Naive thymus-derived CD8-positive, alpha-beta T cell (primary cell): ENCODE measurements at places on chromosomes 12 and 14. TPM values are rescaled to one million over a fixed set of nuclear protein-coding genes. Genes with fewer than 3 reads are reported as not detected.

TBX3 gene
- polyA plus RNA-seq = not detected

WNT1 gene
- 0.49 TPM for polyA plus RNA-seq

PMCH gene
- polyA plus RNA-seq = not detected

PIWIL1 gene
- not detected for polyA plus RNA-seq

IL31 gene
- polyA plus RNA-seq = not detected

DDX51 gene
- polyA plus RNA-seq = 7.4 TPM

PPTC7 gene
- polyA plus RNA-seq = 7.6 TPM

MANSC4 gene
- polyA plus RNA-seq = not detected

IL22 gene
- not detected for polyA plus RNA-seq

MYF5 gene
- not detected for polyA plus RNA-seq

FBXO33 gene
- 19.3 TPM for polyA plus RNA-seq

FOXM1 gene
- not detected for polyA plus RNA-seq
